Right renal pelvis (tissue), 4 donors: ENCODE measurements at places on chromosomes 7 and 10. TPM values are rescaled to one million over a fixed set of nuclear protein-coding genes. Genes with fewer than 3 reads are reported as not detected.

GDF2 gene
- not detected for polyA plus RNA-seq

ADAMTS14 gene
- polyA plus RNA-seq: 1.3 TPM

GRCh38 chr10:110501142-110501937, 3.6 kb downstream of the DUSP5 start:
- DNase-seq: no peak

DNA sequence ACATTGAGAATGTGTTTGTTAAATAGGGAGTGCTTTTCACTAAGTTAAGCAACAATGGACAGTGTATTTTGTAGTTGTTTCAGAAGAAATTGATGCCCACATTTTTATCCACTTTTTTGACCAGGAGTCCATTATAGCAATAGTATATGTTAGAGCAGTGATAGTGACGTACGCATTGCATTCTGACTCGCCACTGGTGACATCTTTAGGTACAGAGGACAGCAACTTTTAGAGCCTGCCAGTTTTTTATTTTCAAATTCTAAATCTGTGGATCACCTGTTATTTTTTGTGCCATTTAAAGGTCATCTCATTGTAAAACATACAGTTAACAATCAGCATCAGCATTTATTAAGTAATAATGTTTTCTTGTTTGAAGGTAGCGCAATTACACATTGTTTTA, 1.4 kb downstream of the UBE2D1 start:
- no peak for DNase-seq

DNA sequence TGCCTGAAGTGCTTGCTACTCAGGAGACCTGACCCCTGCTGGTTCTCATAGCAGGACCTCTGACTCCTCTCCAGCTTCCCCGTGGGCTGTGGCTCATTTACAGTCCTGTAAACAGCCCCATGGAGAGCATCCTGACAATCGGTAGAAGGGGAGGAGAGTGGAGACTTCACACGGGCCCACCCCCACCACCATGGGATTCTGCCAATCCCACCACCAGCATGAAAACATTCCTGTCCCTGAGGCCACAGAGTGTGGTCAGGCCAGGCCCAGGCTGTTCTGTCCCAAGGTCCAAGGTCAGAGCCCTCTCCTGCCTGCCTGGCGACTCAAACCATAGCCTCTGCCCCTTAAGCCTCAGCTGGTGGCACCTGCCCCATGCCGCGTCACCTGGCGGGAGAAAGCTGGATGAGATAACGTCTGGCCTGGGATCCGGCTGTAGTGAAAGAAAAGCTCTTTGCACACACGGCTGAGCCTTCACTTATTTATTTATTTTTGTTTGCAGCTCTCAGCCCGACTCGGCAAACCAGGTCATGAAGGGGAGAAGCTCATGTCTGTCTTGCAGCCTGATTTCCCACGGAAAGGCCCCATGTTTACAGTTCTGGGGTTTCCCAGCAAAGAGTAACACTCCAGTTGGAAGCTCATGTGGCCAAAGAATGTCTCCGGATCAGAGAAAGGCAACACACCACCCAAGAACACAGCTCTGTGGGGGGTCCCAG, 293.6 kb upstream of the ZMIZ1 start:
- DNase-seq: no peak

GRCh38 chr7:873367-874002, 2.9 kb upstream of the GET4 start:
- peak; percentile 52 for DNase-seq
